Ammon's horn (tissue), 1 donor: ENCODE measurements at places on chromosomes 3 and 15.

DNA sequence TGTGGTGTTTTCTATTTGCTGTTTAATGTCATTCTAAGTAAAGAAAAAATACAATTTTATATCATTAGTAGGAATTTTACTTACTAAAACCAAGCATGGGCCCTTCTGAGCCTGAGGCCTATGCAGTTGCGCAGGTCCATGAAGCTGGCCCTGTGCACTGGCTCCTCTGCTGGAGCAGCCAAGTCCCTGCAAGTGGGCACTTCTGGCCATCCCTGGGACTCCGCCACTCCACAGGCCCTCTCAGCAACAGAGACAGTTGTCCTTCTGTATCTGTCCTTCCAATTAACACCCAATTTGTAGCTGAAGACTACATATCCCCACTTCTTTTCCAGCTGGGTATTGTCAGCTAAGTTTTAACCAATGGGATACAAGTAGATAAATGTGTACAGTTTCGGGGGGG is 49.9 kb upstream of the RYK start:
- no peak for DNase-seq

DNA sequence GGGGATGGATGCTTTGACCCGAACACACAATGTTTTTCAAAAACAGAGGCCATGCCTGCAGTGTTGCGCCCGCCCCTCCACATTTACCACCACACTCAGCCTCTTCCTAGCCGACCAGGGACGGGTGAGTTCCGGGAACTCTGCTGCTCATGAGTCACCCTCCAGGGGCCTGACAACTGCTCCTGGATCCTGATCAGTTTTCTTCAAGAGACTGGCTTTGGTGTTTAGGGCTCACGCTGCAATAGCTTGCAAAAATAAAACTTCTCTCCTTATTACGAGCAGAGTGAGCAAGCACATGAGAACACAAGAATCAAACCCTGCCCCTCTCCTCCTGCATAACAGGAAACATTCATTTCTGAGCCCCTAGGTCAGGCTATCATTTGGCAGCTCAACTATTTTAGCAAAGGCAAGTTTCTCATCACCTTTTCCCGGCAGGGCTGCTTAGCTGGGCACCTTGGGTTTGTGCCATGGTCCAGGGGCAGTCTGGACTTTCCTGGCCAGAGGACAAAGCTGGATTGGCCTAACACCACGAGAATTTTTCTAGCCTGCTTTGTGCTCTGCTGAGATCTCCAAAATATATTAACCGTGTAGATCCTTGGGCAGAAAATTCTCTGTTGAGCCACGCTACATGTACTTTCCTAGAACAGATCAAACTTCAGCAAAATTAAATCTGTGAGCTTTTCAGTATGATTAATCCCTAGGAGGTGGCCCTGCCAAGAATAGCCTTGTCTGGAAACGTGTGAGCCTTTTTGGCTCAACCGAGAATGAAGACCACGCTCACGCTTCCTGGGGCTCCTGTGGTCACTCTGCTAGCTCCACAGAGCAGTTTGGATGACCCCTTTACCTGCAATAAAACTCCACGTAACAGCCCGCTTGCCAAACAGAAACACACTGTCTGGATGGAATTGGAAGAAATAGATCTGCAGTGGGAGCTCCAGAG is 52.7 kb upstream of the SPATA12 start:
- no peak for DNase-seq

- DNase-seq: no peak
Measured at GRCh38 chr3:192302721-192303120, 424.6 kb downstream of the FGF12 start.

DNA sequence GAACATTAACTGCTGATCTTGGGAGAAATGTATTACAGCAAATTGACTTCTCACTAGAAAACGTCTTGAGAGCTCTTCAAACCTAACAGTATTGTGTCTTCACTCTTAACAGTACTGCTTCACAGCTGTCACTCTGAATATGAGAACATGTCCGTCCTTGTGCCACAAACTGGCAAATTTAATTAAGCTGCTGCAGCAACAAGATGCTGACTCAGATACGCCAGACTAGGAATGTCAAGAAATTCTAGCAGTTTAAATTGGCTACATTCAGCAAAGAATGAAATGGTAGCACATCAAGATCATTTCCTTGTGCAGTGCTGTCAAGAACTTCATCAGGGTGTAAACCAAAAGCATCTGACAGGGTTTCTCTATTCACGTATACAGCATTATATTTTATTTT is 7.6 kb downstream of the ICE2 start:
- DNase-seq: peak; percentile 6

GRCh38 chr3:106213954-106214353 is 345.1 kb upstream of the CBLB start:
- DNase-seq: no peak

- DNase-seq: no peak
Measured at GRCh38 chr3:193885832-193886231, 250.1 kb upstream of the HES1 start.

DNA sequence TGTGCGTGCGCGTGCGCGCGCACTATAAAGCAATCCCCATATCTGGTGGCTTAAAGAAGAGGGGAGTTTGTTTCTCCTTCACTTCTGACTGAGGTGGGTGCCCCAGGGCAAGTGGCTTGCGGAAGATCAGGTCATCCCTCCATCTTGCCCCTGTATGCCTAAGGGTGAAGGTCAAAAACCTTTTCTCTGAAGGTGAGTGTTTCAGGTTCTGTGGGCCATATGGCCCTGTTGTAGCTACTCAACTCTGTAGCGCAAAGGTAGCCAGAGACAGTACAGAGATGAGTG is 5.5 kb downstream of the ABTB1 start:
- no peak for DNase-seq

- peak; percentile 50 for DNase-seq
Measured at GRCh38 chr15:45635191-45635638, 386 bp downstream of the SQOR start.

DNA sequence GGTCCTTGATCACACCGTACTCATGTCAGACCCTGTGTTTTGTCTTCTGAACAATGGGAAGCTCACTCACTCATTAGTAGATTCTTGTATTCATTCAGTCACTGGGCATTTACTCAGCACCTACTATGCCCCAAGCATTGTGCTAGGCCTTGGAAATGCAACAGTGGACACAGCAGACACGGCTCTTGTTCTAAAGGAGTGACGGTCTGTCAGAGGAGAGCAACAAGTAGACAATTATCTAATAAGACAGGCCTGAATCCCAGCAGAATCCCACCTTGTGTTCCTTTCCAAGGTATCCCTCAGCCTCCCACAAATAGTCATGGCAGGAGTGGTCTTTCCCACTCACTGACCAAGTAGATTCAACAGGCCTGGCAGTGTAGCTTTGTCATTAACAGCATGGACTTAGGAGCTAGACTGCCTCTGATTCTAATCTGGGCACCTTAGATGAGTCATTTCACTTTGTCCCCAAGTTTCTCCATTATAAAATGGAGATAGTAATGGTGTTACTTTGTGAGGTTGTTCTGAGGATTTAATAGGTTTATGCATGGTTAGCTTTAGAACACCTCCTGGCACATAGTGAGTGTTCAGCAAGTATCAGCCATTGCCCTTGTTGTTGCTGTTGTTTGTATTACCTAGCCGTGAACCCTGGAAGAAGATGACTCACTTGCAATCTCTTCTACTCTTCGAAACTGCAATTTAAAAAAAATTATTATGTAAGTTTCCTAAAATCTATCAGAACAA is 69.1 kb downstream of the SSUH2 start:
- no peak for DNase-seq

DNA sequence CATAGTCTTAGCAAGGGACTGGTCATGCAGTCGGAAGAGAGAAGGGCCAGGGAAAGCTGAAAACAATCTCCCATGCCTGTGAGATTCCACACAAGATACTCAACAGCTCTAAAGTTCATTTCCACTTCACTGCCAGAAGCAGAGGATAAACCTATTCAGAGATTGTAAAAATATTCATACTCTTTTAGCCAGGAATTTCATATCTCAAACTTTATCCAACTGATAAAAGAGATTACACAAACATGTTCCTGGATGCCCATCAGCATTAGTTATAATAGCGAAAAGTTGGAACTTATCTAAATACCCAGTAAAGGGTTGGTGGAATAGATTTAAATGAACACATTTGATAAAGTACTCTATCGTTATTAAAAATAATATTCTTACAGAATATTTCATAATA is 75.2 kb upstream of the ARHGEF3 start:
- no peak for DNase-seq

- no peak for DNase-seq
Measured at GRCh38 chr15:82549199-82549665, 9.0 kb upstream of the RPS17 start.

DNA sequence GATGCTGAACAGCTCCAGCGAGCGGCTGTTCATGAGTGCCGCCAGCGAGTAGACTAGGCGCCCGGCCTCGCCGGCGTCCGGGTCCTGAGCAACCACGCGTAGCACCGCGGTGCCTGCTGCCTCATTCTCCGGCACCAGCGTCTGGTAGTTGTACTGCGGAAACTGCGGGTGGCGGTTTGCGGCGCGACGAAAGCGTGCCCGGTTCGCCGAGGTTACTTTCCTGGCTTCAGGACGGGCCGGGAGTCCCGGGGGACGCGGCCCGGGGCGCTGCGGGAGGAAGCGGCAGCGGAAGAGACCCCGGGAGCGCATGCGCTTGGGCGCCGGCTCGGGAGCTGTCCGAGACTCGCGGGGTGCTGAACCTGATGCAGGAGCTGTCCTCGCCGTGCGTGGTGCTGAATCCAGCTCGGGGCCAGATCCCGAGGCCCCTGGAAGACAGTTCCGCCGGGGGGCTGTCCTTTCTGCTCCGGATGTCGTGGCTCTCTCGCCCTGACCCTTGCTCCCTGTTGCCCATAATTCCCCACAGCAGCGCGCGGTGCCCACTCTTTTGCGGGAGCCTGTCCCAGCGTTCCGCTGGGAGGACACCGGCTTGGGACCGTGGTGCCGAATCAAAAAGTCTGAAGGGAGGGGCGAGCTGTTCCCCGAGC is 1.1 kb downstream of the CELSR3 start:
- peak; percentile 49 for DNase-seq

DNA sequence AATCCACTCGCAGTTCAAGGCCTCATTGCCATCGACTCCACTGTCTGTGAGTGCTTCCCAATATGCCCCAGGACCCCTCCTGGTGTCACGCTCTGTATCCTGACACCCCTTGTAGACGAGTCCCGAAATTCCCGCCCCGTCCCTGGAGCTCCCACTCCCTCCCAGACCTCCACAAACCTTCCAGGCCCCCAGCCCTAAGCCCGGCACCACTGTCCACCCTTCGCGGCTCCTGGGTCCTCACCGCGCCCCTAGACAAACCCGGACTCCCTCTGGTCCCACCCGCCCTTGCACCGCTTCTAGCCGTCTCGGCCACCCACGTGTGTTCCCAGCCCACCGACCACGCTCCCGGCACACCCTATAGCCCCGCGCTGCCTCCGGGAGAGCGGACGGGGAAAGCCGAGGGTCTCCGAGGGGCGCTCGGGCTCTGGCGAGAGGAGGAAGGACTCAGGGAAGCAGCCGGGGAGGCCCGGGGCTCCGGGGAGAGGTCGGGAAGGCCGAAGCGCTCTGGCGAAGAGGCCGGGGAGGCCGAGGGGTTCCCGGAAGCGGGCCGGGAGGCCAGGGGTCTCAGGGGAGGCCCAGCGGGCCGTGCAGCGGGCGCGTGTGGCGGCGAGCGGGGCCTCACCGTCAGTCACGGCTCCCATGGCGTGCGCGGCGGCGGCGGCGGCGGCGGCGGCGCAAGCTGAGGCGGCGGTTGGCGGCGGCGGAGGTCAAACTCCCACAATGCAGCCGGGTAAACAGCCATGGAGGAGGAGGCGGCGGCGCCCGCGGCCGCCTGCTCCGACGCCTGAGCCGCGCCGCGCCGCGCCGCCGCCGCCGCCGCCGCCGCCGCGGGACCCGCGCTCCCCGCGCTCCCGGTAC is at the start of the genes ATXN7 and THOC7:
Gene ATXN7 (plus strand): TSS at position 718 of the 858 bp plus-strand sequence. CDS start 48,732 bp downstream, outside the sequence.
Gene THOC7 (minus strand): TSS at position 656 of the 858 bp plus-strand sequence. CDS start 15 bp downstream, at position 641.
- peak; percentile 65 for DNase-seq

DNA sequence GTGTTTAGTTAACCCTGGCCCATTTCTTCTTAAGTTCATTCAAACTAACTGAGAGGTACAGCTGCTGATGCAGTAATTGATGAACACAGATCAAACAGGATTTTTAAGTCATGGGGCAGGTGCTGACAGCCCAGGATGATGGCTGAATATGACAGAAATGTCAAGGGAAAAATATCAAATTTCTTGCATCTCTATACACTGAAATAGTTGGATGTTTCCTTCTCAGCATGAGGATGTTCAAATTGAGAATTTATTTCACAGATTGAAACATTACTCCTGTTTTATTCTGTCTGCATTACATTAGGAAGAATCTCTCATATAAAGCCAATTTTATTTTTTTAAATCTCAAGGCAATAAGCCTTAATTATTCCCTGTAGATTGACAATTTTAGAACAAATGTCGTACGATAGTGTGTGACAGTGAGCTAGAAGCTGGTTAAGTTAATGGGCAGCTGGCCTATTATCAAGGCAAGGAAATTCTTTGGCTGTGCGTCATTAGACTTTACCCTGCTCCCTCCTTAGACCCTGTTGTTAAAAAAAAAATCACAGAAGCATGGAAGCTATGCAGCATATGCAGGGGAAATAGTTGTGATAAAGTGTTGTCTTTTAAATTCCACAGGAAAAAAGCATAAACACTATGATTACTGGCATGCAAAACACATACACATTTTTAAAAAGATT is 183.8 kb upstream of the KCNMB2 start:
- no peak for DNase-seq

DNA sequence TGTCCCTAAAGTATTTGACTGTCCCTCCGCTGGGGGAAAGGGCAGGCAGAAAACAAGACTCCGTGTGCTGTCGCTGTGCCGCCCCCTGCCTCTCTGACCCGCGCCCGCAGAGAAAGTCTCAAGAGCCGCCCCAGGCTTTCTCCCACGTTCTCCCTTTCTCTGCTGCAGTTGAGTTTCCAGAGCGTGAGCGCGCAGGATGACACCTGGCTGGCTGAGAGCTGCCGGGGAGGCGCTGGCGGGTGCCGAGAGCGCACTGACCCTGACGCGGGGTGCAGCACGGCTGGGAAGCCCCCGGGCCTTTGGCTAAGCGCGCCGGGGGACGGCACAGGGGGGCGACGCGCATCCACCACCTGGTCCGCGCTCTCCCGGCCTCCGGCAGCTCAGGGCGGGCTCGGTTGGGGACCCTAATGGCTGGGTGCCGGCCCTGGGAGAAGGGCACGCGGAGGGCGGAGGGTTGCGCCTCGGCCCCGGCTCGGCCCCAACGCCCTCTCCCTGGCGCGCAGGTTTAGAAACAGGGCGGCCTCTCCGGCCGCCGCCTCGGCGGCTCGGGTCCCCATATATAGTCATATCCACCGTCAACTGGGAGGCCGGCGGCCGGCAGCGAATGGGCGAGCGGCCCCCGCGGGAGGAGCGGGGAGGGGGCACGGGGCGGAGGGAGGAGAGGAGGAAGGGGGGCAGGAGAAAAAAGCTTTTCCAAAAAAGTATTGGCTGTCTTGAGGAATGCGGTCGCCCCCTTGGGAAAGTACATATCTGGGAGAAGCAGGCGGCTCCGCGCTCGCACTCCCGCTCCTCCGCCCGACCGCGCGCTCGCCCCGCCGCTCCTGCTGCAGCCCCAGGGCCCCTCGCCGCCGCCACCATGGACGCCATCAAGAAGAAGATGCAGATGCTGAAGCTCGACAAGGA is at the start of gene TPM1:
Gene TPM1 (plus strand): TSS at position 774 of the 903 bp plus-strand sequence. CDS start 83 bp downstream, at position 857.
- DNase-seq: peak; percentile 37

DNA sequence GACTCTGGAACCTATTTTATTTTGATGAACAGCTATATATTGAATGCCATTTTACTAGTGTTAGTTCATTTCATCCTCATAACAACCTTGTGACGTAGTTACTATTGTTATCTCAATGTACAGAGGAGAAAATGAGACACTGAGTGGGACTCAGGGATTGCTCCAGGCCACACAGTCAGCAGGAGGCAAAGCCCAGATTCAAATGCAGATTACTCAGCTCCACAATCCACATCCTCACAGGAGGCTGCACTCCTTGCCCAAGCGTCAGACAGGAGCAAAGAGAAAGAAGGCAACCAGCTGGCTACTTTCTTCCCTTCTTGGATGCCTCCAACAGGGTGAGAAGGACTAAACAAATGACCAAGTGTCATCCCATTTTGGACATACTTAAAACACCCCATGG is 92.0 kb upstream of the CCDC54 start:
- DNase-seq: no peak

- no peak for DNase-seq
Measured at GRCh38 chr3:178099274-178099673, 437.0 kb upstream of the KCNMB2 start.
